ENCODE measurements at places on chromosomes 12 and 14.

GRCh38 chr12:31206038-31206670 is 119.8 kb downstream of the SINHCAF start:
- DNase-seq: no peak

DNA sequence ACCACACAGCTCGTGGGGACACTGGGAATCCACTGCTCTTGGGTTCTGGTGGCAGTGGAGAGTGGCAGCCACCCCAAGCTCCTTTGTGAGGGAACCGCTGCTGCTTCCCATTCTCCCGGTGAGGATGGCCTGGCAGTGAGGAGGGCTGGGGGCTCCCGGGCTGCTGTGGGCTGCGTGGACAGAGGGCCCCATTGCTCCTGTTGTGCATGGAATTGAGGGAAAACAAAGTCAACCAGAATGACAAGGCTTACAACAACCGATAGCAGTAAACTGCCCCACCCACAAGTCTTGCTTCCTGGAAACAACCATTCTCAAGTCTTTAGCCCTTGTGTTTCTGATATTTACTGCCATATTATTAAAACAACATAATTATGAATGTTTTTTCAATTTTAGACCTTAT is 32.1 kb downstream of the TMTC1 start:
- DNase-seq: no peak

GRCh38 chr14:25237845-25238244 is 187.9 kb upstream of the STXBP6 start:
- no peak for DNase-seq

- DNase-seq: no peak
Observed at GRCh38 chr14:63632932-63633514, 8.6 kb downstream of the WDR89 start.

GRCh38 chr12:7034464-7034863 is 16.2 kb upstream of the LPCAT3 start:
- DNase-seq: no peak

GRCh38 chr12:66708704-66709456 is 30.0 kb upstream of the GRIP1 start:
- no peak for DNase-seq

All from BE2C (cell line).